SW480 (cell line): ENCODE measurements at places on chromosomes 6 and 20.

DNA sequence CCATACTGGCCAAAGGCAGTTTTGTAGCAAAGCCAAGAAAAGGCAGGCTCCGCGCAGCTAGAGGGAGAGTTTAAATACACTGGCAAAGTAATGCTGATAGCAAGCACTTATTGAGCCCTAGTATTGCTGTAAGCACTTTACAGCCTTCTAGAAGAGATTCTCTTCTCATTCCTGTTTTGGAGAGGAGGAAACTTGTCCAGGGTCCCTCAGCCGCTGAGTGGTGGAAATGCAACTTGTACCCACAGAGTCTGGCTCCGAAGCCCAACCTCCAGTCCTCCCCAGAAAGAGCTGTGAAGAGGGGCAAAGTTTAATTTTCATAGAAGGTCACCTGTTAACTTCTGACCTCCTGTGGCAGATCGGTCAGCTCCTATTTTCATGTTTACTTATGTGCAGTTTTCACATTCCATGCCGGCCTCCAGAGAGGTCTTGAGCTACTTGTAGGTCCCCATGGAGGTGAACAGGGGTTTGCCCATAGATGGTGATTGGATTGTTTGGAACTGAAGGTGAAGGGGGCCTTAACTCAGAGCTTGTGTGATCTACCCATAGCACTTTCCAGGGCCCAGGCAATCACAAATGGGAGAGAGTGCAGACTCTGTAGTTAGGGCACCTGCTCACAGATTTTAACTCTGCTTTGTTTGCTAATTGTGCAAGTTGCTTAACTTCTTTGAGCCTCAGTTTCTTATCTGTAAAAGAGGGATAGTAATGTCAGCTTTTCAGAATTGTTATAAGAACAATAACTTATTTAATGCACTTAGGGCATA is 70.7 kb downstream of the LYRM2 start:
- no peak for DNase-seq

GRCh38 chr6:169961772-169962561 is 210.5 kb downstream of the ERMARD start:
- no peak for DNase-seq

- DNase-seq = peak; percentile 64
Measured at GRCh38 chr6:149855040-149855654, 9.0 kb downstream of the LRP11 start.

GRCh38 chr6:69265706-69266105 is 531.1 kb downstream of the LMBRD1 start:
- DNase-seq = no peak

DNA sequence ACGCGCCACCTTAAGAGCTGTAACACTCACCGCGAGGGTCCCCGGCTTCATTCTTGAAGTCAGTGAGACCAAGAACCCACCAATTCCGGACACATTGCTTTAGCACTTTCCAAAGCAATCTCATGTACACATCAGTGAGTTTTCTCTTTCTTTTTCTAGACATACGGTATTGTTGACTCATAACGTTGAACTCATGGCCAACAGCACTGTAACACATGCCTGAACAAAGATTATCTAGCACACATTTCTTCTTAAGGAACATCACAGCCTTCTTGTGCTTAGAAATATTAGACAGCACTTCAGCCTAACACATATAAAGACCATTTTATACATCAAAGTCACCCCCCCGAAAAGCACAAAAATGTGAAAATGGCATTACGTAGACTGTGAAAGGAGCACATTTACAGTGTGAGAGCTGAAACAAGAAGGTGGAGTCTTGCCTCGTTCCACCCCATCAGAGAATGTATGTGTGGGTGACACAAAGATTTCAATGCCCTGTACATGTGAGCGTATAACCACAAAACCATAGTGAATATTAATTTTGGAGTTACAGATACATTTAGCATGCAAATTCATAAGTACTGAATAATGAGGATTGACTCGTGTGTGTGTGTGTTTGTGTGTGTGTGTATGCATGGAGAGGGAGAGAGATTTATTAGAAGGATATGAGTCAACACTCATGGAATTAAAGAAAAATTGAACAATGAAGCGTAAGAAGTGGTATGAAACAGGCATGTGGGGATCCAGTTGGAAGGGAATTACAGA is 134.1 kb downstream of the FAM83B start:
- DNase-seq = peak; percentile 69

GRCh38 chr20:57666106-57666833 is 43.5 kb downstream of the PMEPA1 start:
- DNase-seq = no peak

GRCh38 chr6:161135695-161136591 is 137.9 kb downstream of the AGPAT4 start:
- no peak for DNase-seq
